ENCODE measurements at places on chromosomes 1 and 21.

DNA sequence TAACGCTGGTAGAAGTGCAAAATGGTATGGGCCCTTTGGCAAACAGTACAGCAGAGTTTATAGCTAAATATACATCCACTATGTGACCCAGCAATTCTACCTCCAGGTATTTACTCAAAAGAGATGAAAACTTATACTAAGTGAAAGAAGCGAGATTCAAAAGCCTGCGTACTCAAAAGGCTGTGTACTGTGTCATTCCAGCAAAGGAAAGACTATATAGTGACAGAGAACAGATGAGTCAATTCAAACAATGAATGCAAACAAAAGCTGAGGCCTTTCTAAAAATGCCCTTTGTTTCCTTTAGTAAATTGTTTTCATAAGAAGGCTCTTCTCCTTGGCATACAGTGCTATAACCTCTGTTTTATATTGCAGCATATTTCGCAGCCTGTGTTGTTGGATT, 268.8 kb upstream of the CSF3R start:
- DNase-seq: no peak

DNA sequence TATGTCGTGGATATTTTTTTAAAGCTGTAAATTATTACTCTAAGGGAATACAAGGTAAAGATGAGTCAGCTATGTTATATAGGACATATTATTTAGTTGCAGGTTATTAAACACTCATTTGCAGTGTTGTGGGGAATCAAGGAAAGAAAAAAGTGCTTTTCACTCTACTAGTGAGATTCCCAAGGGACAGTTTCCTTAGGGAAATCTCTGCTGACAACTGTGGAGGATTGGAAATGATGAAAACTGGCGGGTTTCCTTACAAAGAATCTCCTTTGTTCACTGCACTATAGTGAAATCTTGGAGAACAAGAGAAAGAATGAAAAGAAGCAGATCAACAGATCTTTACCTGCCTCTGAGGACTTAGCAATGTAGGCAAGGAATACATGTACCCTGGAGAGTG, 24.5 kb upstream of the TRIM45 start:
- DNase-seq: no peak

GRCh38 chr1:1067860-1068516, 6.1 kb downstream of the RNF223 start:
- no peak for DNase-seq

- no peak for DNase-seq
These were observed 28.1 kb downstream of the SHISA4 start for GRCh38 chr1:201916649-201917249.

GRCh38 chr1:90876101-90876500, 145.7 kb downstream of the ZNF644 start:
- no peak for DNase-seq

- DNase-seq: no peak
These were observed 48.0 kb downstream of the ACTN2 start for GRCh38 chr1:236734141-236734765.

GRCh38 chr1:21823980-21824702, 12.1 kb downstream of the LDLRAD2 start:
- DNase-seq: no peak

GRCh38 chr1:15579683-15580047, 5.2 kb downstream of the AGMAT start:
- DNase-seq: no peak

DNA sequence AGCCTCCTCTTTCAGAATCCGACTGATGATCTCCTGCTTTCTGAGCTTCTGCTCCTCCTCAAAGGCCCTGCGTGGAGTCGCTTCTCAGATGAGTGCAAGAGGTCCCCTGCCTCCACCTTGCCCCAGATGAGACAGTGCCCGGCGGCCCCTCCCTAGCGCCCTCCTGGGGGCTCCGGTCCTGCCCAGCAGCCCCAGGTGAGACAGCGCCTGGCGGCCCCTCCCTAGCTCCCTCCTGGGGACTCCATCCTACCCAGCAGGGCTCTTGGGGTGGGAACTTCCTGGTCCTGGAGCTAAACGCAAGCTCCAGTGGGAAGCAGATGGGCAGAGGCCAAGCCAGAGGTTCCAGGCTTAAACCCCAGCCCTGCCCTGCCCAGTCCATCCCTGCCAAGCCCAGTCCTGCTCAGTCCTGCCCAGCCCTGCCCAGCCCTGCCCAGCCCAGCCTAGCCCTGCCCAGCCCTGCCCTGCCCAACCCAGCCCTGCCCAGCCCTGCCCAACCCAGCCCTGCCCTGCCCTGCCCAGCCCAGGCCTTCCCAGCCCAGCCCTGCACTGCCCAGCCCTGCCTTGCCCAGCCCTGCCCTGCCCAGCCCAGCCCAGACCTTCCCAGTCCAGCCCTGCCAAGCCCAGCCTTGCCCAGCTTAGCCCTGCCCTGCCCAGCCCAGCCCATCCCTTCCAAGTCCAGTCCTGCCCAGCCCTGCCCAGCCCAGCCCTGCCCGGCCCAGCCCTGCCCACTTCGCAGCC, 34.6 kb downstream of the CFAP74 start:
- DNase-seq: no peak
